Cardiac muscle cell (in vitro differentiated cells and primary cell): ENCODE measurements at places on chromosomes 6 and 20. TPM values are rescaled to one million over a fixed set of nuclear protein-coding genes. Genes with fewer than 3 reads are reported as not detected.

GRCh38 chr6:35385457-35386202 lies 43.3 kb downstream of the PPARD start:
- no peaks in the 10 kb centered on the region for H3K36me3 ChIP-seq
- H3K27ac ChIP-seq, result peak overlapping the region; percentile 63
- no peak overlapping the region for H3K4me3 ChIP-seq
- peak; percentile 60 for DNase-seq
- no peaks in the 10 kb centered on the region for H3K27me3 ChIP-seq

- H3K36me3 ChIP-seq, result no peaks in the 10 kb centered on the region
- DNase-seq, result no peak
- no peaks in the 10 kb centered on the region for H3K27me3 ChIP-seq
Measured at GRCh38 chr20:1815502-1816085, 79.6 kb upstream of the SIRPA start.

DNA sequence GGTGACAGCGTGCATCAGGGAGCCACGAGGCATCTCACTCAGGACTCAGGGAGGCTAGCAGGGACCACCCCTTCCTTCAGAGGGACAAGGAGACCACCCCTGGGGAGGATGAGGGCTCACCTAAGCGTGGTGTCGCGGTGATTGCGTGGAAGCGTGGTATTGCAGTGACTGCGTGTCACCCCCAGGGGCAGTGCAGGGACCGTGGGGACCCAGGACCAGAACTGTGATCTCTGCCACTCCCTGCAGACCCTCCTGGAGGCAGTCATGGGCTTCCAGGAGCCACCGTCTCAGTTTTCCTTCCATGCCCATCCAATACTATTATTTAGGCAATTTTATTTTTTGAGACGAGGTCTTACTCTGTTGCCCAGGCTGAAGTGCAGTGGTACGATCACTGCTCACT lies 147.1 kb downstream of the TAF4 start:
- no peaks in the 10 kb centered on the region for H3K36me3 ChIP-seq
- H3K27ac ChIP-seq, result no peak overlapping the region
- no peak for DNase-seq

GRCh38 chr6:82568290-82568993 lies 204.8 kb downstream of the TPBG start:
- H3K27ac ChIP-seq, result no peak overlapping the region
- no peak for DNase-seq
- no peaks in the 10 kb centered on the region for H3K4me1 ChIP-seq
- no peaks in the 10 kb centered on the region for H3K36me3 ChIP-seq
- no peaks in the 10 kb centered on the region for H3K27me3 ChIP-seq

DNA sequence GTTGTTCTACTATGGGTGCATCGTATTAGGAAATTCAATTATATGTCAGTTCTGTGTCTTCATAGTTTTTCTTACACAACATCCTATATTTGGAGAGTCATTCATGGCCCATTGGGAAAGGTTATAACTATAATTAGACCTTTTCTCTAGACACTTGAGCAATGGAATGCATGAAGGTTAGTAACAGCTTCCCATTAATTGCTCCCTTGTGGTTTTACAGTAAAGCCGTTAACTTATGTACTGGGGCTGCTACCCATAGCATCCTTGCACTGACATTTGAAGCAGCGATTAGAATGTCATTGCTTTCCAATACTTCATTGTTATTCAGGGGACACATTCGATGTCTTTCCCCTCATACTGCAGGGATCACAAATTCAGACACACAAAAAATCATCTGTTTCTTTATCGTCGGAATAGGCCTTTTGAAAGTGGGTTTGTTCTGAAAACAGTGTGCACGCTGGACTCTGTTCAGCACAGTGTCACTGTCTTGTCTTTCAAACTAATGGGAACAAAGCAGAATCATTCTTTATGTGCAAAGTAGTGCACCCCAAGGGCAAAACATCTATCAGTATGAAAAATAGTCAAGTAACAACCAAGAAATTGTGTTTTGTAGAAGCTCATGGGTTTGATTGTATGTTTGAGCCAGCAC lies 634.3 kb upstream of the MAP3K7 start:
- H3K27ac ChIP-seq, result no peak overlapping the region
- no peak overlapping the region for H3K4me3 ChIP-seq
- no peaks in the 10 kb centered on the region for H3K36me3 ChIP-seq

- no peak overlapping the region for H3K4me3 ChIP-seq
- H3K4me1 ChIP-seq, result peaks cover 20% of the 10 kb centered on the region
- DNase-seq, result peak; percentile 89
- H3K36me3 ChIP-seq, result no peaks in the 10 kb centered on the region
- no peaks in the 10 kb centered on the region for H3K27me3 ChIP-seq
Measured at GRCh38 chr6:47135772-47136171, 93.6 kb upstream of the ADGRF1 start.

- H3K36me3 ChIP-seq, result no peaks in the 10 kb centered on the region
- DNase-seq, result no peak
- peaks cover 100% of the 10 kb centered on the region for H3K27me3 ChIP-seq
- H3K4me1 ChIP-seq, result peaks cover 5% of the 10 kb centered on the region
- H3K4me3 ChIP-seq, result no peak overlapping the region
Measured at GRCh38 chr6:1621070-1621701, 11.5 kb downstream of the FOXC1 start.

DNA sequence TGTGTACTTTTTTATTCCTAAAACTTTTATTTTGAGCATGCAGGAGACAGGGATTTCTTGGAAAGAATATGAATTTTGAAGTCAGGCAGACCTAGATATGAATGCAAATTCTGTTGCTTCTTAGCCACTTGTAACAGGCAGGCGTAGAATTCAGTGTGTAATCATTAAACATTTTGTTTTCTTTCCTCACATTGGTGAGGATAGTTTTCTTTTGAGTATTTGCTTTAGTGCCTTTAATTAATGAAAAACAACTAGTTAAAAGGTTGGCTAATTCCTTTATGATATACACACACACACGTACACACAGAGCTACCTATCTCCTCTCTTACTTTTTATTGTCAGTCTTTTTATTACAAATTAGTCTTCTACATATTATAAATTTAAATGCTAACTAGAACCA lies 342.3 kb downstream of the CDKAL1 start:
- H3K4me1 ChIP-seq, result peaks cover 4% of the 10 kb centered on the region
- no peaks in the 10 kb centered on the region for H3K36me3 ChIP-seq
- no peaks in the 10 kb centered on the region for H3K27me3 ChIP-seq
- H3K4me3 ChIP-seq, result no peak overlapping the region

GRCh38 chr6:33589392-33589730 lies 9.3 kb upstream of the BAK1 start:
- H3K27ac ChIP-seq, result no peak overlapping the region
- peaks cover 10% of the 10 kb centered on the region for H3K4me1 ChIP-seq
- no peak for DNase-seq
- peaks cover 7% of the 10 kb centered on the region for H3K27me3 ChIP-seq
- no peaks in the 10 kb centered on the region for H3K36me3 ChIP-seq

The CRISP2 gene
- not detected in 2 replicates for polyA plus RNA-seq

The OOEP gene
- polyA plus RNA-seq, result not detected in 2 replicates

The VGLL2 gene
- not detected in 2 replicates for polyA plus RNA-seq

The MUC22 gene
- not detected in 2 replicates for polyA plus RNA-seq
